ENCODE measurements at places on chromosomes 13 and 19. TPM values are rescaled to one million over a fixed set of nuclear protein-coding genes. Genes with fewer than 3 reads are reported as not detected.

DNA sequence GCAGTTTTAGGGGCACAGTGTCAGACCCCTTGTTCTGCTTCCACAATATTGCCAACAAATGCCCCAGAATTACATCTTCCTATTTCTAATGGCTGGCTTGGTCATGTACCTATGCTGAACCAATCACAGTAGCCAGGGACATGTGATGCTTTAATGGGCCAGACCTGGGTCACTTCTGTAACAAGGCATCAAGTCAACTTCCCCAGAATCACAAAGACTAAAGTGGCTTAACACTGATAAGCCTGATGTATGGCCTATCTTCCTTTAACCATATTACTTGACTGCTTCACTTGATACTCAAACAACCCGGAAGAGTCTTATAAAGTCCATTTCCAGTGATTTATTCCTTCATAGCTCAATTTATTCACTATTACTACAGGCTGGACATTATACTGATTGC, 19.6 kb downstream of the LNX2 start:
- DNase-seq: no peak

- DNase-seq: no peak
Measured at GRCh38 chr19:38785187-38785699, 3.8 kb upstream of the LGALS7B start.

DNA sequence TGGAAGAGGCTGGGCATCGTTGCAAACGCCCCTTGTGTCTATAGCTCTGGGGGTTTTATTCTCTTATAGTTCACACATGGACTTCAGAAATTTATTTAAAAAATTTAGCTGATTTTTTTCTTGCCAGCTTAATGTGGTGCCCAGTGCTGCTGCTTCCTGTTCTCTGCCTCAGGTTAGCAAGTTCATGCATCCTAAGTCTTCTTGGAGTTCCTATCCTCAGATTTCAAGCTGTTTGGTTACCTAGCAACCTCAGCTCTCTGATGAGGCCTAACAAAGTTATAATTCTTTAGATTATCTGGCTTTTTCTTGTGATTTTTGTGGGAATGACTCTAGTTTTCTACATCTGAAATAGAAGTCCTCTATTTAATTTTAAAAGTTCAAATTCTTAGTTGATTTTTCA, 250.9 kb downstream of the MAB21L1 start:
- DNase-seq: no peak

GRCh38 chr19:38068826-38069225, 155.2 kb downstream of the DPF1 start:
- no peak for DNase-seq

DNA sequence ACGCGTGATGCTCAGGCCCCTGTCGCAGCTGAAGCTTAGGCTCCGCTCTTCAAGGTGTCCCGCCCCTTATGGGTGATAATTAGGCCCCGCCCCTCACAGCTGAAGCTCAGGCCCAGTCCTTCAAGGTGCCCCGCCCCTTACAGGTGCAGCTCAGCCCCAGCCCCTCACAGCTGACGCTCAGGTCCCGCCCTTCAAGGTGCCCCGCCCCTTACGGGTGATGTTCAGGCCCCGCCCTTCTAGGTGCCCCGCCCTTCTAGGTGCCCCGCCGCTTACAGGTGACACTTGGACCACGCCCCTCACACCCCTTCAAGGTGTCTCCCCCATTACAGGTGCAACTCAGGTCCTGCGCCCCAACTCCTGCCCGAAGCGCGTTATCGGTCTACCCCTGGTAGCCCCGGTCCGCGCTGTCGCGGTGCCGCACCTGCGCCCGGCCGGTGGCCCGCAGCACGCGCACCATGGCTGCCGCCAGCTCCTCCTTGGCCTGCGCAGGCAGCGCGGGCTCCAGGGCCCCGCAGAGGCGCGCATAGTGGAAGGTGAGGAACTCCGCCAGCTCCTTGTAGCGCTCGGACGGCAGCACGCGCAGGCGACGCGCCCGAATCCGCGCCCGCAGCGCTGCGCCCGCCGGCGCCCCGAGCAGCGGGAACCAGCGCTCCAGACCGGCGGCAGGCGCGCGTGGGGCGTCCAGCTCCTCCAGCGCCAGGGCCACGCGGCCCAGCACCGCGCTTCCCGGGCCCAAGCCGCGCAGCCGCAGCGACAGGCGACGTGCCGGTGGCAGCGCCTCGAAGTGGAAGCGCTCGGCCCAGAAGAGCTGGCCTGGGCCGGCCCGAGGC, 7.3 kb downstream of the RASAL3 start:
- DNase-seq: peak; percentile 54

GRCh38 chr13:50615234-50615633, 228.3 kb downstream of the DLEU7 start:
- no peak for DNase-seq

- DNase-seq: no peak
Measured at GRCh38 chr13:38226496-38226895, 123.2 kb upstream of the UFM1 start.

KLHL26 gene
- 16.3 TPM for total RNA-seq

SIGLEC5 gene
- not detected for total RNA-seq

Data from A673 (cell line).